ENCODE measurements at places on chromosomes 1 and 21. TPM values are rescaled to one million over a fixed set of nuclear protein-coding genes. Genes with fewer than 3 reads are reported as not detected.

Gene SLC9C2
- not detected for total RNA-seq

Gene CD247
- total RNA-seq = 0.15 TPM

Gene POU3F1
- not detected for total RNA-seq

Gene OR14K1
- total RNA-seq = not detected

Gene SAMD13
- total RNA-seq = 0.45 TPM

Gene VWA1
- total RNA-seq = 16.5 TPM

Gene RPTN
- not detected for total RNA-seq

Gene C4BPB
- 2.0 TPM for total RNA-seq

Gene CTH
- total RNA-seq = 1.5 TPM

Gene FAM72B
- 9.0 TPM for total RNA-seq

Gene S100A9
- total RNA-seq = 0.38 TPM

Gene TGFB2
- 23.5 TPM for total RNA-seq

Gene LCE7A
- total RNA-seq = not detected

Gene TNNT2
- not detected for total RNA-seq

Gene ANKRD35
- total RNA-seq = not detected

Gene CTTNBP2NL
- total RNA-seq = 7.7 TPM

Gene CFHR3
- total RNA-seq = 0.10 TPM

Gene UTS2
- total RNA-seq = not detected

Measured in A549 treated with RU486 at 1 μM for 4 hours (cell line).